ENCODE measurements at places on chromosomes 11 and 22.

DNA sequence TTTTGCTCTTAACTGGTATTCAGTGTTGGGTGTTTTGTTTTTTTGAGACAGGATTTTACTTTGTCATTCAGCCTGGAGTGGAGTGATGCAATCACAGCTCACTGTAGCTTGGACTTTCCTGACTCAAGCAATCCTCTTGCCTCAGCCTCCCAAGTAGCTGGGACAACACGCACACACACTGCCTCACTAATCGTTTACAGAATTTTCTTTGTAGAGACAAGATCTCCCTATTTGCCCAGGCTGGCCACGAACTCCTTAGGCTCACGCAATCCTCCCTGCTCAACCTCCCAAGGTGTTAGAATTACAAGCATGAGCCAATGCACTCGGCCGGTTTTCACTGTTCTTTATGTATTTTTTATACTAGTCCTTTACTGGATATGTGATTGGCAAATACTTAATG lies 51.0 kb upstream of the IGLL5 start:
- DNase-seq = peak; percentile 11

GRCh38 chr11:92390783-92391182 lies 166.2 kb downstream of the FAT3 start:
- no peak for DNase-seq

- no peak for DNase-seq
Measured at GRCh38 chr11:40276960-40277359, 1182.5 kb downstream of the LRRC4C start.

DNA sequence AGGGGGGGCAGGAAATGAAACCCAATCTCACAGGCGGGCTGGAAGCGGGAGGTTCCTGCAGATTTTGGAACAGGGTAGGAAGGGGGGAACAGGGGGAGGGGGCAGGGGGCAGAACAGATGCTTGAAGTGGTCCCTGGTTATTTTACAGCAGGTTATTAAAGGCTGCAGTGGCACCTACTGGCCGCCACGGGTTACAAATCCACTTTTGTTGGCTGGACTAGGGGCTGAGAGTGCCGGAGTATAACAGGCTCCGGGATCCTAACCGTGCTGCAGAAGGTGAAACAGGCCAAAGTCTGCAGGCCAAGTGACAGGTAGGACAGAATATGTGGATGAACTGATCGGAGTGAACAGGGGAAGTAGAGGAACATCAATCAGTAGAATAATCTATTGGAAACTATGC lies 2.5 kb downstream of the ROBO3 start:
- peak; percentile 11 for DNase-seq

DNA sequence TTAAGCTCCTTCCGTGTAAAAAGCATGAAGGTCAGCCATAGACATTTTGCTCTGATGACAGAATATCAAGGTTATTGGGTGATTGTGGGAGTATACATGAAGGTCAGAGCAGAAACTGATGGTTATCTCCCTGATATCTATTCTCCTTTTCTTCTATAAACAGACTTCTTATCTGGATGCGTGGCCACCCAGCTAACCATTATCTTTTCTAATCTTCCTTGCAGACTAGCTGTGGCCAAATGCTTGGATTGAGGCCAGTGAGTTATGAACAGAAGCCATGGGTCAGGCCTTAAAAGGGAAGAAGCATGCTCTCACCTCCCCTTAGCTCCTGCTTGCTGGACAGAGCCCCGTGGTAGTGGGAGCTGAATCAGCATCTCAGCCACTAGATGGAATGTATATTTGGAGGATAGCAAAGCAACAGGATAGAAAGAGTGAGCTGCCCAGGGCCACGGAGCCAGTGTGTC lies 31.3 kb upstream of the LRRC55 start:
- DNase-seq = no peak

GRCh38 chr11:57649826-57650738 lies at the start of gene YPEL4:
Gene YPEL4 (minus strand): TSS chr11:57649912. CDS start chr11:57647107, 2,805 bp downstream.
- DNase-seq = no peak

DNA sequence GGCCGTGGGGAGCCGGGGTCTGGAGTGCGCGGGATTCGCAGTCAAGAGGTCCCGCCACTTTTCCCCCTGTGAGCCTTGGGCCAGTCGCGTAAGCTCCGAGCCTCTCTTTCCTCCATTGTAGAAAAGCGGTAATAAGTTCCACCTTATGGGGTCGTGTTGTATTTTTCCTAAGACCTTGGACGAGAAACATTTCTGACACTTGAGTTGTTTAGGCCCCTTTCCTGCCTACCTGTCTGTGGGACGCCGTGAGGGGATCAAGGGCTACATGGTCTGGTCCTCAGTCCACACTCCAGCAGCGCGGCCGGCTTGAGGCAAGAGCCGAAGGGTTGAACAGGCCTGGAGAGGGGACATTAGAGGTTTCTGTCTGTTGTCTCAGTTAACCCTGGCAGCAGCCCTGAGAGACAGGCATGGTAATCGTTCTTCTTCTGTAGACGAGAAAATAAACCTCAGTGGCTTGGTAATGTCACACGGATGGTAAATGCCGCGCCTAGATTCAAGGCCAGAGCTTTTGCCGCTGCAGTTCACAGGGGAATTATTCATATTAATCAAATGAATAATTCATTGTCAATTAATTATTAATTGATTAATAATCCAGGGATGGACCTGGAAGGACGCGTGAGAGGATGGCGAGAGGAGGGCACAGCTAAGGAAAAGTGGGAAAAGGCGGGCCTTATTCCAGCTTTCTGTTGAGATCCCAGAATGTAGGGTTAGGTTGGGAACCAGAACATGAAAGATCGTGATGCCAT lies 545 bp downstream of the FEN1 start:
- DNase-seq = no peak

Data from NCI-H460 (cell line).